ENCODE measurements at places on chromosomes 6 and 20.

DNA sequence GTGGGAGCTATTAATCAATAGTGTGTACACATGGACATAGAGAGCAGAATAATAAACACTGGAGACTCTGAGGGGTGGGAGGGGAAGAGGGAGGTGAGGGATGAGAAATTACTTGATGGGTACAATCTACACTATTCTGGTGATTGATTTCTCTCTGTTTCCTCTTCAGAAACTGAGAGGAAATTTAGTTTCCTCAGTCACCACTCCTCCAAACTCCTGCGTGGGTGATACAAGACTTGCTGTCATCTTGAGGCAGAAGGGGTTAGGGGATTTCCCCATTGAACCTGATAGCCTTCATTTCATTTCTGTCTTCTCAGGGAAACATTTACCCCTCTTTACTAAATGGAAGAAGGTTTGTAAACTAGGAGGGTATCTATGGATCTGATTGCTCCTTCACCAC, 84.3 kb upstream of the ESR1 start:
- no peak for DNase-seq

DNA sequence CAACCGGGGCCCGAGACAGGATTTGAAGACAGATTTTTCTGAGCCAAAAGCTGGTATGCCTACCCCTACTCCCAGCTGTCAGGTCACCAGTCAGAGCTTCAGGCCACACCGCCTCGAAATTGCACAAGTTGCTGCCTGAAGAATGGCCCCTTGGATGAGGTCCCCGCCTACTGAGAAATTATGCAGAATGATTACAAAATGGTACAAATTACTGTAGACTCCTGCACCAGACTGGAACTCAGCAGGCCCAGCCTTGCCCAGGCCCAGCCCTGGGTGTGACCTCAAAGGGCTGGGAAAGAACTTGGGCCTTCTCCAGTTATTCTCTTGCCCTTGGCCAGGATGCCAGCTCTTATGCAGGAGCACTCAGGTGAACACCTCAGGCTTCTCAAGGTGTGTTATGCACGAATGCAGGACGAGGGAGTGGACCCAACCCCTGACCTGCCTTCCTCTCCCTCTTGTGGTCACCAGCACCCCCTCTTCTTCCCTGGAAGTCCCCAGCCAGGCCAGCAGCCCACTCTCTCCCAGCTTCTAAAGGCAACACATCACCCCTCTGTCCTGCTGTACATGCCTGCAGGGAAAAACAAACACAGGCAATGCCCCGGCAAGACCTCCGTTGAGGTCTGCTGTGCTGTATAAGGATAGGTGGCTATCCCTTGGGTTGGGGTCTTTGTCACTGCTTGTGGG, 88.7 kb upstream of the NAA20 start:
- no peak for DNase-seq

- DNase-seq, result no peak
These were observed 37.9 kb upstream of the TGM2 start for GRCh38 chr20:38202982-38203293.

GRCh38 chr20:59004493-59004762, 2.6 kb downstream of the CTSZ start:
- DNase-seq, result no peak

- no peak for DNase-seq
These were observed 40.8 kb downstream of the ORC3 start for GRCh38 chr6:87630746-87631145.

GRCh38 chr20:44071526-44072111, 115.4 kb downstream of the JPH2 start:
- DNase-seq, result no peak

- DNase-seq, result no peak
These were observed 71.6 kb downstream of the BANF2 start for GRCh38 chr20:17771206-17772004.

DNA sequence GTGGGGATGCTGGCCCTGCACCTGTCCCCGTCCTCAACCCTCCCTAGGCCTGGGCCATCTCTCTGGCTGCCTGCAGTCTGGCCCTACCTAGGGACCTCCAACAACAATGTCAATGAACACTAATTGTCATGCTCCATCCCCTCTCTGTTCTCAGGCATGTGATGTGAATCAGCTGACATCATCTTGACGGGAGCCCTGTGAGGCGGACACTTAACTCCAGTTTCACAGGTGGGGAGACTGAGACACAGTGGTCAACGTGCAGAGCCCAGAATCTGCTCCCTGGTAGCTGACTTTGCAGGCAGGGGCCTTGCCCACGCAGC, 762 bp upstream of the TCEA2 start:
- DNase-seq, result no peak

- no peak for DNase-seq
These were observed 22.9 kb upstream of the TCFL5 start for GRCh38 chr20:62884556-62884955.

DNA sequence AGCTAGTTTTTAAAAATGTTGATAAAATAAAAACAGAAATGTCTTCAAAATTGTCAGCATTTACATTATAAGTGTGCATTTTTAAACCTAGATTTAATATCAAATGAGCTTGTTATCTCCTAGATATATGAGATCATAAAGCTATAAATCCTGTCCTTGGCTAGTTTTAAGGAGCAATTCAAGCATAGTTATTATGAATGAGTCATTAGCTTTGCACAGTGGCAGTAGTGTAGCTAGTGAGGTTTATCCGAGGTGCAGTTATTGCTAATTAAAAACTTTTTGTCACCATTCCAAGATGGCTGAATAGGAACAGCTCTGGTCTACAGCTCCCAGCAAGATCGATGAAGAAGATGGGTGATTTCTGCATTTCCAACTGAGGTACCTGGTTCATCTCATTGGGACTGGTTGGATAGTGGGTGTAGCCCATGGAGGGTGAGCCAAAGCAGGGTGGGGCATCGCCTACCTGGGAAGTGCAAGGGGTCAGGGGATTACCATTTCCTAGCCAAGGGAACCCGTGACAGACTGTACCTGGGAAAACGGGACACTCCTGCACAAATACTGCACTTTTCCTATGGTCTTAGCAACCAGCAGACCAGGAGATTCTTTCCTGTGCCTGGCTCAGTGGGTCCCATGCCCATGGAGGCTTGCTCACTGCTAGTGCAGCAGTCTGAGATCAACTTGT, 108.8 kb upstream of the SYNCRIP start:
- no peak for DNase-seq

GRCh38 chr6:21478883-21479539, 114.5 kb upstream of the SOX4 start:
- no peak for DNase-seq

Data from SHP77 (cell line).